Activated T-helper 1 cell treated with anti-CD3 and anti-CD28 coated beads, Interleukin-12 subunit alpha, Interleukin-12 subunit beta, Interleukin-2, Interleukin-4 antibody, amounts not matched to agents 30 ng/mL and 10 ng/mL and 1 ng/mL, durations not matched to agents 14 hours and 24 hours and 36 hours (primary cell): ENCODE measurements at places on chromosomes 11 and 22. TPM values are rescaled to one million over a fixed set of nuclear protein-coding genes. Genes with fewer than 3 reads are reported as not detected.

DNA sequence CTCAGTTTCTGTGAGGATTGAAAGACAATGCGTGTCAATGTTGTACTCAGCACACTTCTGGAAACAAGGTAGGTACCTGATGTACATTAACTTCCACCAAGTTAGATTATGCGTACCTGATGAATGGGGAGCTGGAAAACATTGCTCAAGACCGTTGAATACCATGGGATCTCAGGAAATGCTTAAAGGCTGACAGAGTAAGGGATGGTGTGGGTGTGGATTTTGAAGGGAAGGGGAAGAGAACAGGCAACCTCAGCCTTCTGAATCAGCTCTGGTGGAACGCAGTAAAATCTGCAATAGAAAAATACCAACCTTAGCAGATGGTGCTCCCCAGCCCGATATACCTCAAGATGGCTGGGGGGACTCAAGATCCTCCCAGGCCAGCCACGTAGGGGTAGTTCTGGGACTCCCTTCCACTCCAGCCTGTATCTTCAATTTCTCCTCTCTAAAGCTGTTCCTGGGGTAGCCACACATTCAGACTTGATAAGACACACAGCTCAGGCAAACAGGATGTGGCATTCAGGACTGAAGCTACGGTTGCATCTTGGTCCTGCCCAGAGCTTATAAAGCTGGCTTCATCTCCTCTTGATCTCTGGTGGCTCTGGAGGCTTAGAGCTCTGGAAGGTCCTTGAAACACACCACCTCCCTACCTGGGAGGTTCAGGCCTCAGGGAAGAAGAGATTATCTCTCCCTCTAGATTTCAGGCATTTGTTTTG lies 111.8 kb downstream of the CTNND1 start:
- DNase-seq = no peak
- peaks cover 3% of the 10 kb centered on the region for H3K27me3 ChIP-seq

Gene OMP
- total RNA-seq = not detected in 2 replicates

Gene APOBEC3C
- total RNA-seq = 71.5 and 73.2 TPM in 2 replicates

Gene TMEM151A
- not detected in 2 replicates for total RNA-seq

Gene OR8G5
- not detected in 2 replicates for total RNA-seq

Gene MEI1
- 22.3 TPM in 2 replicates for total RNA-seq
